ENCODE measurements at places on chromosomes 5 and 9.
A peak's percentile ranks its signal among the peaks of the same experiment; 100 is the strongest.

- peak; percentile 28 for DNase-seq
These were observed 87.0 kb downstream of the ZNF618 start for GRCh38 chr9:113963017-113963620.

DNA sequence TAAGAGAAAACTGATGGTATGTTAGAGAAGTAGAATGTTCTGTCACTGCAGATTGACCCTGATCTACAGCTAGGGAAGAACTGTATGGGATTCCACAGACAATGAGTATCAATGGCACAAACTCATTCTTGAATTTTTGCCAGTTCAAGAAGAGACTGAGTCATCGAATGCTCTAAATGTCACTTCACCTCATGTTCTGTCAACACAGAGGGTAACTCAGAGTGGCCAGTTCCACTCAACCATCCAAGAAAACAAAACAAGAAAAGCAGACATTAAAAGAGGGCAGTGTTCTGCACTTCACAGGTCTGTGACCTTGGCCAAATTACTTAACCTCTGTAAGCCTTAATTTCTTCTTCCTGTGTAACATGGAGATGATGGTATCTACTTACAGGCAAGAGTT is 132.2 kb upstream of the HMHB1 start:
- peak; percentile 63 for DNase-seq

DNA sequence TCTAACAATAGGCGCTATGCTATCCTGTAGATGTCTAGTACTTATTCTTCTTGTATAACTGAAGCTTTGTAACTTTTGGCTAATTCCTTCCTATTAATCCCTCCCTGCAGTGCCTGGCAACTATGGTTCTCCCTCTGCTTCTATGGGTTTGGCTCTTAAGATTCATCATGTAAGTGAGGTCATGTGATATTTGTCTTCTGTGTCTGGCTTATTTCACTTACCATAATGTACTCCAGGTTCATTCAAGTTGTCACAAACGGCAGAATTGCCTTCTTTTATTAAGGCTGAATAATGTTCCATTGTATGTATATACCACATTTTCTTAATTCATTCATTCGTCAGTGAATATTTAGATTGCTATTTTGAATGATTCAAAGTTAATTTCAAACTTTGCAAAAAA is 149.9 kb upstream of the GAS1 start:
- no peak for DNase-seq

GRCh38 chr9:22469928-22470544 is 23.4 kb downstream of the DMRTA1 start:
- DNase-seq = peak; percentile 24

Data from HepG2 (cell line).